ENCODE measurements at places on chromosomes 7 and 10.
A peak's percentile ranks its signal among the peaks of the same experiment; 100 is the strongest.

DNA sequence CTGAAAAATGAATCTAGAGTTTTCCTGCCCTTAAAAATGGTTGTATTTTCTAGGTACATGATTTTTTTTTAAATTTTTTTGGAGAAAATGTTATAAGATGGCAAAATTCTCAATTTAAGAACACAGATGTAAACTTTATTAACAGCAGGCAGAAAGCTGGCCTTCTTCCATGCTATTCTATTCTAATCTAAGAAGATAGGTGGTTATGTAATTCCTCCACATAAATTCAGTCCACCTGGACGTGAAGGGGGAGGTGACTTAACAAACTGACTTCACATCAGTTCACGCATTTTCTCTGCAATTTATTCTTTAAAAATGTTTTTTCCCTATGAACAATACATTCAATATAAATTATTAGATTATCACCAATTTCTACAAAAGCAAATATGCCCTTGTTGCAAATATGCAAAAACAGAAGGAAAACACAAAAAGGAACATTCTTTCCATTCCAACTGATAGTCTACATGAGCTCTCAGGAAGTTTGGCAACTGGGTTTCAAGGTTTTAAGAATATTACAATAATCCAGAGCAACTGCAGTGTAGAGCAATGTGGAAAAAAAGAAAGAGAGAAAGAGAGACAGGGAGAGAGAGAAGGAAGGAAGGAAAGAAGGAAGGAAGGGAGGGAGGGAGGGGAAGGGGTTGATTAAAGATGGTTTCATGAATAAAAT lies 76.8 kb downstream of the HIBADH start:
- DNase-seq, result no peak

DNA sequence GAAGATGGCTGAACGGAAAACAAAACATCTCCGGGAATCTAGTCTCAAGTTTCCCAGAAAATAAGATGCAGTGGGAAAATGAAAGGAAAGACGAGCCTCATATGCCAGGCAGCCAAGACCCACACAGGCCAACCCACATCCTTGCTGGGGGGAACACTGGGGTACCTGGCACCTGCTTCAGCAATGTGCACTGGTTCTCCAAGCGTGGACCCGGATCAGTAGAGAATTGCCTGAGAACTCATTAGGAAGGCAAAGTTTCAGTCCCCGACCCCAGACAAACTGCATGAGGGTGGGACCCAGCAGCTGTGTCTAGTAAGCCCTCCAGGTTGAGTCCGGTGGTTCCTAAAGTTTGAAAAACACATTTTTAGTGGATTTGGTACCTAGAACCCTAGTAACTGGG lies 18.4 kb downstream of the FAM53B start:
- DNase-seq, result no peak

- no peak for DNase-seq
These were observed 70.1 kb downstream of the NPTX2 start for GRCh38 chr7:98687111-98687751.

- DNase-seq, result no peak
These were observed 18.8 kb downstream of the MRPS24 start for GRCh38 chr7:43850348-43851116.

DNA sequence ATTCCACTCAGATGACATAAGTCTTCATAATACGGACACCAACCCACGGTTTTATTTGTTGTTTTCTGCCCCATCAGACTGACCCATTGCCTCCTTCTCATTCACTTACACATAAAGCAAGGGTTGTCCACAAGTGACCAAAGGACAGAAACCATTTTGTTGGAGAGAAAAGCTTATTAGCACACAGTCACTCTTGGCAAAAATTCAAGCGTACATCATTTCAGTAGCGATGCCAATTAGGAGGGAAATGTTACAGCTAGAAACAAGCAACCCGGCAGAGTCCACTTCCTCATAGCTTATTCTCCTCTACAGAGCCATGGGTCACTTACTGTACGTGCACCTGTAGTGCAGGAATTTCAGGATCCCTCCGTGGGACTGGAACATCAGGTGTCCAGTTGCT lies 23.0 kb downstream of the ABLIM1 start:
- peak; percentile 55 for DNase-seq

- DNase-seq, result peak; percentile 39
These were observed 282.6 kb downstream of the AUTS2 start for GRCh38 chr7:69880840-69881239.

GRCh38 chr10:70743430-70743788 lies 41.8 kb downstream of the TBATA start:
- no peak for DNase-seq

DNA sequence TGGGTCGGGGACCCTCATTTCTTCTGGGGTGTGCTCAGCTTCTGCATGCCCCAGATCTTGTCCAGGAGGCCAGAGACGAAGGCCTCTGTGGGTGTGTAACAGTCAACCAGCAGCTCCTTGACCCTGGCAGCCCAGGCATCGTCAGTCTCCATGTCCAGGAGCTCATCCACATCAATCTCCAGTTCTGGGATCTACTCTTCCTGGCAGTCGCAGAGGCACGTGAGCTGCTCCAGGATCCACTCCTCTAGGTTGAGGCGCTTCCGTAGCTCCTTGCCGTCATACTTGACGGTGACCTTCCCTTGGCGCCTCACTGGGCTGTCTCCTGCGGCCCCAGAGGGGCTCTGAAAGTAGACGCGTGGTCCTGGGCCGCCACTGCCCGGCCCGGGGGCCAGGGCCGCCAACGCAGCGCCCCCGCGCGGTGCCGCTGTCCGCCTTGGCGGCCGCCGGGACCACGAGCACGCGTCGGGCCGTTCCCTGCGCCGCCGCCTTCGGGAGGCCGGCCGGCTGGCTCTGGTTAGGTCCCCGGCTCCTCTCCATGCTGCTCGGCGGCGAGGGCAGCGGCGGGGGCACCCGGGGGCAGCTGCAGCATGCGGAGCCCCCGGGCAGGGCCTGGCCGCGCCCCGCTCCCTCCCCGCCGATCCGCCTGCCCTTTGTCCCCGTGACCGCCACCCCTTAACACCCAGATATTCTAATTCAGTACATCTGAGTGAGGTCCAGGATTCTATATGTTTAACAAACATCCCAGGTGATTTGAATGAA lies 170.5 kb downstream of the SEPTIN7 start:
- no peak for DNase-seq

GRCh38 chr10:83612050-83612449 lies 527.3 kb upstream of the GHITM start:
- no peak for DNase-seq

GRCh38 chr10:33150889-33151288 lies 183.6 kb downstream of the NRP1 start:
- DNase-seq, result no peak
